ENCODE measurements at places on chromosomes 5 and 9. TPM values are rescaled to one million over a fixed set of nuclear protein-coding genes. Genes with fewer than 3 reads are reported as not detected.

GRCh38 chr5:107282061-107282460 is 388.7 kb downstream of the EFNA5 start:
- DNase-seq: no peak

GRCh38 chr9:115115924-115116323 is 2.0 kb downstream of the TNC start:
- DNase-seq: no peak

- DNase-seq: no peak
Observed at GRCh38 chr9:3567988-3568387, 42.2 kb upstream of the RFX3 start.

GRCh38 chr9:14179449-14179848 is 134.5 kb downstream of the NFIB start:
- DNase-seq: no peak

- no peak for DNase-seq
Observed at GRCh38 chr9:472479-473075, 257.9 kb downstream of the DOCK8 start.

GRCh38 chr9:137049544-137050449 is 3.8 kb upstream of the NPDC1 start:
- DNase-seq: peak; percentile 90

DNA sequence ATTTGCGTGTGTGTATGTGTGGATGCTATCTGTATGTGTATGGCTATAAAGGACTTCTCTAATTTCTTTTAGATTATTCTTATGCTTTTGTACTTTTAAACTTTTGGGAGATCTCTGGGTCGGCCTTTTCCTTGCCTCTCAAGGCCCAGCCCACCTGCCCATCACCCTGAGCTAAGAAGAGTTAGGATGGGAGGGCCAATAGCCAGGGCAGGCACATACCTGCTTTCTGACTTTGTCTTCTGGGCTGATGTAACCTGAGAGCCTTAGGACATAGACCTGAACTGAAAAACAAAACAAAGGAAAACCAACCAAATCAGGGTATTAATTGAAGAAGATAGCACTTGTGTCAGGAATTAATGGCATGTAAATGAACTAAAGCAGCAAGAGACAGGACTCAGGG is 100.2 kb downstream of the IRX1 start:
- DNase-seq: no peak

DNA sequence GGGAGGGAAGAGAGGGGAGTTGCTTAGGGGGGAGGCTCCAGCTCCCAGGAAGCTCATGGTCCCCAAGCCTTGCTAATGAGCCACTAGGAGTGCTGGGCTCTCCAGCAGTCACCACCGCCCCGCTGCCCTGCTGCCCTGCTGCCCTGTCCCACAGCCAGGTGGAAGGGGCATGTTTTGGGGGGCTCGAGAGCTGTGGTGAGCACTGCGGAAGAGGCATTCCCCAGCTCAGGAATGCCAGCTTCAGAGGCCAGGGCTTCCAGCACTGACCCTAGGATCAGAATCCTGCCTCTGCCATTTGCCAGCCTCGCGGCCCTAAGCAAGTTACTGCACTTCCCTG is 16.9 kb downstream of the SLC6A7 start:
- no peak for DNase-seq

- no peak for DNase-seq
Observed at GRCh38 chr9:19441730-19442129, 32.9 kb downstream of the ACER2 start.

GRCh38 chr5:158483281-158483860 is 616.3 kb downstream of the EBF1 start:
- DNase-seq: no peak

DNA sequence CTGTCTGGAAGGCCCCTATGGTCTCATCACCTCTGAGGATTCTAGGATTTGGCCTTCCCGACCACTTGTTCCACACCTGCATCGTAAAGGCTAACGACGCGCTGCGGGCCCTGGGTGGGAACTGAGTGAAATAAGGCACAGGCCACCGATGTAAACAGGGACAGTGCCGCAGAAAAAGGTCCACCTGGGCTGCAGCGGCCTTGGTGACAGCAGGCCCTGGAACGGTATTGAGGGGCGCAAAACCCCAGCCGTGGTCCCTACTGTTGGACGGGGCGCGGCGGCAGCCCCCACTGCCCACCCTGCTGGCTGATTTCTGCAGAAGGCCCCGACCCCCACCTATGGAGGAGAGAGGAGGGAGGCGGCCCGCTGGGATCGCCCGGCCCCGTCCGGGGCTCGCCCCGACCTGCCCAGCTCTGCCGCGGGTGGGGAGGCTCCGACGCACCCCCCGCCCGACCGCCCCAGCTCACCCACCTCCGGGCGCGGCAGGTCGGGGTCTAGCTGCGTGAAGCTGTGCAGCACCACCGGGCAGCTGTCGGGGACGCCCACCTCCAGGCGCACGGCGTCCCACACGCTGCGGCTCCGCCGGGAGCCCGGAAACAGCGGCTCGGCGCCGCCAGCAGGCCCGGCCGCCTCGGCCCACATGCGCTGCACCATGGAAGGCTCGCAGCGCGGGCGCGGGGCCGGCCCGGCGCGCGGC is 391 bp downstream of the RALGDS start:
- DNase-seq: peak; percentile 63

GRCh38 chr5:63726496-63726895 is 235.7 kb downstream of the HTR1A start:
- no peak for DNase-seq

- no peak for DNase-seq
Observed at GRCh38 chr9:121349009-121349408, 21.0 kb downstream of the STOM start.

DNA sequence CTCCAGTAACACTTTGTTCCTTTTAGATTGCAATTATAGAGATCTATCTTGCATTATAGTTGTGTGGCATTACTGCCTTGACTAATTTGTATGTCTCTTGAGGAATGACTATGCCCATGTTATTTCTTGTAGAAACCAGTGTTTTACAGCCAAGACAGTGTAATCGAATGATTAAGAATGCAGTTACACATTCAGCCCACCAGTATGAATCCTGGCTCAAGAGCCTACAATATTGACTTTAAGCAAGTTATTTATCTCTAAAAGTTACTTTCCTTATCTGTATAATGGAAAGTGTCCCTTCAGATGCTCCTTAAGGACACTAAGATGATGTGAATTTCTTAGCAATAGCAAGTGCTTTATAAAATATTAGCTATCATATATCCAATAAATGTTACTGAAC is 9.7 kb upstream of the SNX24 start:
- DNase-seq: no peak

GRCh38 chr5:75521195-75521594 is 9.5 kb downstream of the POLK start:
- DNase-seq: no peak

- no peak for DNase-seq
Observed at GRCh38 chr9:92973700-92974099, 26.4 kb downstream of the FGD3 start.

- peak; percentile 80 for DNase-seq
Observed at GRCh38 chr9:92501671-92502393, 19.5 kb upstream of the ASPN start.

GRCh38 chr5:78610636-78611035 is 37.9 kb downstream of the LHFPL2 start:
- no peak for DNase-seq

- DNase-seq: no peak
Observed at GRCh38 chr5:17089690-17090089, 127.7 kb upstream of the BASP1 start.

DNA sequence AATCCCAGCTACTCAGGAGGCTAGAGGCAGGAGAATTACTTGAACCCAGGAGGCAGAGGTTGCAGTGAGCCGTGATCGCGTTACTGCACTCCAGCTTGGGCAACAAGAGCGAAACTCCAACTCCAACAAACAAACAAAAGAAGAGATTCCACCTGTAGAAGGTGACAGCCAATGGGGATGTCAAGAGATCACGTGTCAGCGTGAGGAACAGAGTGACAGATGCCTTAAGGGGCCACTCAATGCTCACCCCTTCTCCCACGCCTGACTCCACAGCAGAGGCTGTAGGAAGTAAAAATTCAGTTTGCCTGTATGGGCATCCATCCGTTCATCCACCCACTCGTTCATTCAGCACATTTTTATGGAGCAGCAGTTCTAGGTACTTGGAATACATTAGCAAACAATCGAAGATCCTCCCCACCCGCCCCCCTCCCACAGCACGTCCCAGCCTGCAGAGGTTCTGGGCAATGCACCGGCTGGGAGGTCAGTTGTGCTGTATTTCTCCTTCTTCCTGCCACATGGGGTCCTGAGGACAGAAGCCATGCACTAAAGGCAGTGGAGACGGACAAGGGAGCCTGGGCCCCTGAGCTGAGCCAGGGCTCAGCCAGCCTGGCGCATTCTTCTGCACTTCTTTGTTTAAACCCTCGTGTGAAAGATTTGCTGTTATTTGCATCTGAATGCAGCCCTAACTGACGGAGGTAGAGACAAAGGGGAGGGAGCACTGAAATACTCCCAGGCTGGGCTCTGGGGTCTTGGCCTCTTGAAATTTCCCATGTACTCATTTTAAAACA is 11.3 kb upstream of the RNF130 start:
- DNase-seq: peak; percentile 92

GRCh38 chr5:172550996-172551395 is 90.1 kb upstream of the NEURL1B start:
- DNase-seq: peak; percentile 41

DNA sequence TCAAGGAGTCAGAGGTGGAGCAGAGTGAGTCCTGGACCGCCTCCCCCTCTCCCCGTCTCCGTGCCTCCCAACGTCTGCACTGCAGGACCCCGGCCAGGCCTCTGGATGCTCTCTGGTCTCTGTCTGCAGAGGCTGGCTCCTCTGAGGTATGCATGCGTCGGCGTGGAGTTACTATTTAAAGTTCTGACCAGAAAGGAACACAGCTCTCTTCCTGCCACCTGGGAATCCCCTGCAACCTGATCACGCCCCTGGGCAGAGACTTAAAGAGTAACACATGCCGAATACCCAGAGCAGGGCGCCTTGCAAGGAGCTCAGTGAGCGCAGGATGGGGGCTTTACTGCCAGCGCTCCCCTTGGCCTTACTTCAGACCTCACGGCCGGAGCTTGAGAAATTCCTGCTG is 16.0 kb downstream of the ANXA6 start:
- DNase-seq: peak; percentile 65

GRCh38 chr9:134190232-134191121 is 26.1 kb upstream of the RNU6ATAC start:
- peak; percentile 43 for DNase-seq

Gene ALDH1A1
- 2.9 TPM for total RNA-seq

Gene BTNL9
- total RNA-seq: not detected

Gene CRAT
- 17.2 TPM for total RNA-seq

Gene DMRT3
- not detected for total RNA-seq

Gene PCDHGC4
- total RNA-seq: 2.6 TPM

Gene NEUROG1
- total RNA-seq: not detected

Gene TRIM7
- not detected for total RNA-seq

Gene ORM2
- not detected for total RNA-seq

Gene DMGDH
- 0.73 TPM for total RNA-seq

Data from endodermal cell (in vitro differentiated cells).